ENCODE measurements at places on chromosomes 16 and 17.

GRCh38 chr17:26792486-26792885, 501.4 kb upstream of the WSB1 start:
- no peak for DNase-seq

DNA sequence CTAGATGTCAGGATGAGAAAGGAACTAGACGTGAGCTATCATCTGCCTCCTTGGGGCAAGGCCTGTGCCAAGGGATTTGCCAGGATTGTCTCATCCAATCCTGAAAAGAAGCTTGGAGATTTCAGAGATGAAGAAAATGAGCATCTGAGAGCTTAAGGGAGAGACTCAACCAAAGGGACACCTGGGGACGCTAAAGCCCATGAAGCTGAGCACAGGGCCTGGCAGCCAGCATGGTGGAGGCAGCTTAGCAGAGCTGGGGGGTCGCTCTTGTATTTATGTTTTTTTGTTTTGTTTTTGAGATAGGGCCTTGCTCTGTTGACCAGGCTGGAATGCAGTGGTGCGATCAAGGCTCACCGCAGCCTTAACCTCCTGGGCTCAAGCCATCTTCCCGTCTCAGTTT, 18.4 kb upstream of the GLIS2 start:
- no peak for DNase-seq

DNA sequence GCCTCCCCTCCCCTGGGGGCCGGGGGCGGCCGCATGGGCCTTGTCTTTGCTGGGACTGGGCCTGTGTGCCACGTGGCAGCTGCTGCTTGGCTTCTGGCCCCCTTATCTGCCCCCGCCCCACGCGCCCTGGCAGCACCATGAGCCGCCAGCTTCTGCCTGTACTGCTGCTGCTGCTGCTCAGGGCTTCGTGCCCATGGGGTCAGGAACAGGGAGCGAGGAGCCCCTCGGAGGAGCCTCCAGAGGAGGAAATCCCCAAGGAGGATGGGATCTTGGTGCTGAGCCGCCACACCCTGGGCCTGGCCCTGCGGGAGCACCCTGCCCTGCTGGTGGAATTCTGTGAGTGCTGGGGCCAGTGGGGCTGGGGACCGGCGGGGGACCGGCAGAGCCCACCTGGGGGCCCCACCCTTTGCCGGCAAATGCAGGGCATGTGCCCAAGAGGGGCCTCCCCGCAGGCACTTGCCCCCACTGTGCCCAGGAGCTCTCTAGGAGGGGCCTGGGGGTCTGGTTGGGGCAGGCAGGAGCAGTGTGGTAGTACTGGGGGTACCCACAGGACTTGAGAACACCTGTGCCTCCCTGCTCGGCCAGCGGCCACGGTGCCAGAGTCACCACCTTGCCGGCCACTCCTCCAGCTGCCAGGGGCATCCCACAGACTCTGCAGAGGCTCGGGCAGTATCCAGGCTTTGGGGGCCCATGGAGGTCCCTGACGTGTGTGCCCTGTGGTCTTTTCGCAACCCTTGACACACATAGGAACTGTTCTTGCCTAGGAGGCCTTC, at the start of gene PDIA2:
Gene PDIA2 (plus strand): TSS at position 132 of the 773 bp plus-strand sequence. CDS start 6 bp downstream, at position 138.
- no peak for DNase-seq

GRCh38 chr16:74461826-74462225, 40.5 kb upstream of the CLEC18B start:
- no peak for DNase-seq

GRCh38 chr16:5835876-5836275, 738.3 kb upstream of the EEF2KMT start:
- no peak for DNase-seq

DNA sequence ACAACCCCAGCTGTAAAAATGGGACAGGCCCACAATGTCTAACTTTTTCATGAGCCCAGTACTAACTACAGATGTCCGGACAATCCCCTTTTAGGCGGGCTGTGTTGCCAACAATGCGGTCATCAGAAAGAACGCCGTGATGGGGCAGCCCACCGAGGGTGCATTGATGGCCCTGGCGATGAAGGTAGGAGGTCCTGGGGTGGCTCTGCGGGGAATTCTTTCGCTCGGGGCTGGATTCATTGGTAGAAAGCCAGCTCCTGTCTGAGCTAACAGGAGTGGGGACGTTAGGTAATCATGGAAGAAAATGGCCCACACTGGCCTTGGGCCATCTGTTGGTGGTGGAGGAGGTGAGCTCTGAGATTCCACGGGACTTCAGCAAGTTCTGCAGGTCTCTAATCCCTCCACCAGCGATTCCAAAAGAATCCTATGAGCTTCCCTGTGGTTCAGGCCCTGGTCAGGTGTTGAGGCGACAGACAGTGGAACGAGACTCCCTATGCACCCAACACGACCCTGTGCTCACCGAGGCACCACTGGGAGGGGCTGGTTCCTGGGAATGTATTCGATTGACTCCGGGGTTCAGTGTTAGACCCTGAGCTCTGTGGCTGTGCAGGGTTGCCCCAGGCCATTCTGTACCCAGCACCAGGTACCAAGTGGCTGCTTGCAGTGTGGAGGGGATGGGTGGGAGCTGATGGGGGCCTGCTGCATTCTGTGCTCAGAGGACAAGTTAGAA, 61.9 kb downstream of the MEAK7 start:
- no peak for DNase-seq

DNA sequence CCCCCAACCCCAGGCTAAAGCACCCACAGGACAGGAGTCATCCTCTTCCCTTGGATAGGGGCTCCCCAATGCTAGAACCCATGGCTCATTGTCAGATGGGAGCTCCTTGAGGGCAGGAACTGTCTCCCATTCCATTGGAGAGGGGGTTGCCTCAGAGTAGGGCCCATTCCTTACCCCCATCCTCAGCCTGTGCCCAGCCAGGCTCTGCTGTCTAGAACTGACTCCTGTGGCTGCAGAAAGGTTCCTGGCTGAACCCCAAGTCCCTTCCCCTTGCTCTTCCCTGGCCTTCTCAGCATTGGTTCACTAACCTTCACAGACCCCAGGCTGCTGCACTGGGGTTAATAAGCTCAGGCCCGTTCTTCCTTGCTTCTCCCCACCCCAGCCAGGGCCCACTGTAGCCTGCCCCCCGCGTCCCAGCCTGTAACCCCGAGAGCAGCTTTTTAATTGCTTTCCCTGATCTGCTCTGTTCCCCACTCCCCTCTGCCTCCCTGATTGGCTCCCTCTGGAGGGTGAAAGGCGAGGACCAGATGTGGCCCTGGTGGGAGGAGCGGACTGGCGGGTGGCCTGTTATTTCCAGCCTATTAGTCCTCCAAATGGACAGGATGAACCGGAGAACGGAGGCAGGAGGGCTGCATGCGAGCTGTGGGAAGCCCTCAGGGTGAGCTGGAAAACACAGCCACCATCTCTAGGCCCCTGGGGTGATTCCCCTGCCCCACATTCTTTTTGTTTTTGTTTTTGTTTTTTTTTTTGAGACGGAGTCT, 6.0 kb upstream of the GFAP start:
- DNase-seq, result peak; percentile 72

- DNase-seq, result no peak
Measured at GRCh38 chr17:79621151-79621943, 10.5 kb upstream of the RBFOX3 start.

DNA sequence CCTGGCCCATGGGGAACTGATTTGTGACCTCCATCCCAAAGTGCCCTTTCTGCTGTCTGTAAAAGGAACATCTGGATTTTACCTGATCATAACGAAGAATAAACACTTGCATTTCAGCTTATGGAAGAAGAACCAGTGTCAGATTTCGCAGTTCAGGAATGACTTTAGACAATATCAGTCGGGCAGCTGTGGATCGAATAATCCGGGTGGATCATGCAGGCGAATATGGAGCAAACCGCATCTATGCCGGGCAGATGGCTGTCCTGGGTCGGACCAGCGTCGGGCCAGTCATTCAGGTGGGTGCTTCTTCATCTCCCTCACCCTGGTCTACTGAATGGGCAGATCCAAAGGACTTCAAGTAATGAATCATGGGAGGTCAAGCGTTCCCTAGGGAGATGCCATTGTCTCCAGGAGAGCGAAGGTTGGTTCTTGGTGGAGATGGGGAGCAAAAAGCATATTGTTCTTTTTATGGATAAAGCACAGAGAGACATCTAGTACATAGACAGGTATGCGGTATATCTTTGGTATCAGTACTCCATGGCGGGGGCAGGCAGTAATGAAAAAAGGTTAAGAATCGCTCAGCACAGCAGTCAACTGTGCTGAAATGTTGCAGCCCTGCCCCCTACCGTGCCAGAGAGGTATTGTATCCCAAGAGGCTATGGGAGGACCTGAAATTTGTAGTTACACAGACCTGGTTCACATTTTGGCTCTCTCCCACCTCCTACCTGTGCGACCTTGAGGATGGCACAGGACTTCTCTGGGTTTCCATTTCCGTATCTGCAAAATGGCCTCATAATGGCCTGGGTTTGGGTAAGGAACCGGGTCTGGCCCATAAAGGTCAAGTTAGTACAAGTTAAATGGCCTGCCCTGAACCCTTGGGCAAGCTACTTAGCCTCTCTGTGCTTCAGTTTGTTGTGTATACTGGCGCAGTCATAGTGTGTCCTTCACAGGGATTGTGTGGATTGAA, 4.7 kb downstream of the COQ7 start:
- DNase-seq, result peak; percentile 56

DNA sequence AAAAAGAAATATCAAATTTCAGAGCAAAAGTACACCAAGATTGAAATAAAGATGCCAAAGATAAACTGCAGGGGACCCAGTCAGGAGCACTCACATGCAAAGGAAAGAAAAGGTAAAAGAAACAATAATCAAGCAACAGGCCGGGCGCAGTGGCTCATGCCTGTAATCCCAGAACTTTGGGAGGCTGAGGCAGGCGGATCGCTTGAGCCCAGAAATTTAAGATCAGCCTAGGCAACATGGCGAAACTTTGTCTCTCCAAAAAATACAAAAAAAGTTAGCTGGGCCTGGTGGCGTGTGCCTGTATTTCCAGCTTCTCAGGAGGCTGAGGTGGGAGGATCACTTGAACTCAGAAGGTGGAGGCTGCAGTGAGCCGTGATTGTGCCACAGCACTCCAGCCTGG, 107.6 kb upstream of the SMURF2 start:
- no peak for DNase-seq

GRCh38 chr16:22861580-22861979, 47.6 kb downstream of the HS3ST2 start:
- DNase-seq, result no peak

- DNase-seq, result no peak
Measured at GRCh38 chr16:11448796-11449416, 103.6 kb downstream of the RMI2 start.

- DNase-seq, result peak; percentile 87
Measured at GRCh38 chr17:39194089-39194984, 3.1 kb downstream of the CACNB1 start.

GRCh38 chr16:5769513-5769912, 671.9 kb upstream of the EEF2KMT start:
- no peak for DNase-seq

DNA sequence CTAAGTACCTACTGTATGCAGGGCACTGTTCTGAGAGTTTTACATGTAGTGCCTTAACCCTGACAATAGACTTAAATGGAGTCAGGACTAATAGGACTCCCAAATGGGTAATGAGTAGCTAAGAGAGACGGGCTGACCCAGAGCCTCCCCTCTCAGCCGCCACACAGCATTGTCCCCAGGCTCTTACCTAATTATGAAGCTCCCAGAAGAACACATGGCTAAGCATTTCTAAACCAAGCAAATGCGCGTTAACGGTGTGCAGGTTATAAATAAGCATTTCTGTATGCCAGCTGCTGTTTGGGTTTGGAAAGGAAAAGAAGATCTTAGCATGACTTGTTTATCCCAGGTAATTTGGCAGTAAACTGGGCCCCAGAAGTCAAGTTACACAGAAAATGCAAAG, 14.3 kb downstream of the KATNIP start:
- DNase-seq, result no peak

DNA sequence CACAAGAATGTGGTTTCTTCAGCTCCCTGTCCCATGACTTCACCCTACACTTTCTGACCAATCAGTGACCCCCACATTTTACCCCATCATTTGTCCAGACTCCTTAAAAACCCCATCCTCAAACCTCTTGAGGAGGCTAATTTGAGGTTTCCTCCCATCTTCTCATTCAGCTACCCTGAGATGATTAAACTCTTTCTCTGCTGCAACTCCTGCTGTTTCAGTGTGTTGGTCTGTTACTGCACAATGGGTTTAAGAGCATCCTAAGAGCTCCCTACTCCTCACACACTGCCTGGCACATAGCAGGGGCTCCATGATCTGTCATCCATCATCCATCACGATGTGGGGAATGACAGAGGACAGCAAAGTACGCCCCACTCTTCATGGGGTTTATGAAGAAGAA, 212.6 kb downstream of the SLC39A11 start:
- DNase-seq, result no peak

DNA sequence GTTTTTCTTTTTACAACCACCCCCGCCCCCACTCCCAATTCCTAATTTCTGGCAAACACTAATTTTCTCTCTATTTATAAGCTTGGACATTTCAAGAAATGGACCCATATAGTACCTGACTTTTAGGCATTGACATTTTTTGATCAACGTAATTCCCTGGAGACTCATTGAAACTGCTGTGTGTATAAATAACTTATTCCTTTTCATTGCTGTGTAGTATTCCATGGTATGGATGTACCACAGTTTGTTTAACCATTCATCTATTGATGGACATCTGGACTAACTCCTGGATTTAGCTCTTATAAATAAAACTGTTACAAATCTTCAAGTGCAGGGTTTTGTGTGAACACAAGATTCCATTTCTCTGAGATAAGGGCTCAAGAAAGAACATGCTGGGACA, 47.1 kb upstream of the RBFOX1 start:
- DNase-seq, result no peak

- no peak for DNase-seq
Measured at GRCh38 chr16:5036228-5037156, 2.8 kb upstream of the NAGPA start.

GRCh38 chr17:33262266-33263123, 30.6 kb downstream of the ASIC2 start:
- peak; percentile 2 for DNase-seq

DNA sequence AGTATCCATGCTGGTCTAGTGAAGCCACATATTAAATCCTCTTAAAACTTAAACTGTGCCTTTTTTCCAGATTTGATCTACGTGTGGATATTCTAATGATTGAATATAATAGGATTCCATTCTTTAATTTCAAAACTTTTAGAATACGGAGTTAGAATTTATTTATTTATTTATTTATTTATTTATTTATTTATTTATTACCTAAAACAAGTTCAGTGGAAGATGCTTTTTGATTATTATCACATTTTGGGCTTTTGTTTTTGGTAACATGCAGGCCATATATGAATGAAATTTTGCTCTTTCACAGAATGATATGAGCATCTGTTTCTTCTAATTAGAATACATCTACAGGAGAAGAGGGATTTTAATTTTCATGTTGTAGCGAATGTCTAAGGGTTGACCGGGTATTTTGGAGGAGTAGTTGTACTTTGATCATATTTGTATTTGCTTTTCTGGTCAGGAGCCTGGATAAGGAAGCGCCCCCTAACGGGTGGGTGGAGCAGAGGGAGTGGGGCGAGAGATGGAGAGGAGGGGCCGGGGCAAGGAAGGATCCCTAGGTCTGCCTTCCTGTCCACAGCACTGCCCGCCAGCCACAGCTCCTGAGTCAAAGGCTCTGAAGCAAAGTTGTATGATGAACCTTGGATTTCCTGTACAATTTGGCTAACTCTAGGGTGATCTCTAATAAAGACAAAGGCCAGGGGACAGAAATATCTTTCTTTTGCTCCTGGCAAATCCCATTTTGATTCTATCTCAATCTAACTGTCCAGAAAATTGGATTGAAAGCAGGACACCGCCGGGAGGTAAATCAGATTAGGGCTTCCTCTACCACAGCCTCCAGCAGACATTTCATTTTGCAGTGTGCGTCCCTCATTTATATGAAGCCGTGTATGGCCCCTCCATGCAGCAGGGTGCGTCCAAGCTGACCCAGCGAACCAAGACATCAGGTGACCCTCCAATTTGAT, 149.1 kb downstream of the PRKCA start:
- DNase-seq, result peak; percentile 56

- DNase-seq, result no peak
Measured at GRCh38 chr17:81340607-81341515, 45.8 kb upstream of the SLC38A10 start.

All from ELF-1 (cell line).